Mesothelial cell of epicardium (in vitro differentiated cells): ENCODE measurements at places on chromosomes 2 and 18.

DNA sequence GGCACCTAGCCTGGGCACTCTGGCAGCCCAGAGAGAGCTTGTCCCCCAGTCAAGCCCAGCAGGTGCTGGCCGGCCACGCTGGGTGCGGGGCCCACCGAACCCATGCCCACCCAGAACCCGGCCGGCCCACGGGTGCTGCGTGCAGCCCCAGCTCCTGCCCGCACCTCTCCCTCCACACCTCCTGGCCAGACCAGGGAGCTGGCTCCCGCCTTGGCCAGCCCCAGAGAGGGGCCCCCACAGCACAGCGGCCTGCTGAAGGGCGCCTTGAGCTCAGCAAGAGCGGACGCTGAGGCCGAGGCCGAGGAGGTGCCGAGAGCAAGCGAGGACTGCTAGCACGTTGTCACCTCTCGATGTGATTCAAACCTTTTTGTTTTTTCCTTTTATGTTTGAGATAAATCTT is 407.0 kb upstream of the KCNJ3 start:
- no peak for DNase-seq

DNA sequence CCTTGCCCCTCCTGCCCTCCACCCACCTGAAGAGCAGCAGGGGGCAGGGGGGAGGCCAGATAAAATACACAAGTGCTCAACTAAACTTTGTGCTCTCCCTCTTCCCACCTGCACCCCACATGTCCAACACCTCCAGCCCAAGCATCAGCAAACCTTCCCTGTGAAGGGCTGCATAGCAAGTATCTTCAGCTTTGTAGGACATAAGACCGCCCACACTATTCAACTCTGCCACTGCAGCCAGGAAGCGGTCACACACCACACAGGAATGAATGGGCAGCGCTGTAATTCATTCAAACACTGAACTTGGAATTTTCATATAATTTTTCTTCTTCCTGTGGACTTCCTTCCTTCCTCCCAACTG is 27.5 kb downstream of the TFCP2L1 start:
- no peak for DNase-seq

DNA sequence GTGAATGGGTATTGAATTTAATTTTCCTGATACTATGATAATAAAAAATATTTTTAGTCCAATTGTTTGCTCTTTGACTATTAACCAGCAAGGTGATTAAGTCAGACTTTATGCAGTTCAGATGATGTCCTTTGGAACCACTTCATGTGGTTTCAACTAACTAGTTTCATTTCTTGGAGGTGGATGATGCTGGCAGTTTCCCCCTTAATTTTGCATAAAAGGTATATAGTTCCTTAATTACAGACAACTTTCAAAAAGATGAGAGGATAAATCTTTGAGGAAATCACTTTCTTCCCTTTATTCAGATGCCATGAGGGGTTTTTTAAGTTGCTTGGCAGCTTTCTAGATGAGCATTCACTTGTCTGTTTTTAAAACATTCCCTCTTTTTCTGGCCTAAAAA is 223.1 kb downstream of the PHLPP1 start:
- no peak for DNase-seq

DNA sequence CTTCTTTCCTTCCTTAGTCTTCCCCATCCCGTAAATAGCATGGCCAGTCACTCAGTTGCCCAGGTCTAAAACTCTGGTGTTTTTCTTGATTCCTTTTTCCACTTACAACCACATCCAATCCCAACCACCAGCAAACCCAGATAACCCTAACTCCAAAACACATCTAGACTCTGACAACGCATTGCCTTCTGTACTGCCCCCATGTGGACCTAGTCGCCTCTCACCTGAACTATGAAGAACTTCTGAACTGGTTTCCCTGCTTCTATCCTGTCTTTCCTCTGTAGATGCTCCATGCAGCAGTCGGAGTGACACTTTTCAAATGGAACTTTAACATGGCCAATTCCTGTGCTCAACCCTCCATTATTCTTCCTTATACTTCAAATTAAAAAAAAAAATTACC is 26.5 kb downstream of the ST6GAL2 start:
- DNase-seq = no peak

DNA sequence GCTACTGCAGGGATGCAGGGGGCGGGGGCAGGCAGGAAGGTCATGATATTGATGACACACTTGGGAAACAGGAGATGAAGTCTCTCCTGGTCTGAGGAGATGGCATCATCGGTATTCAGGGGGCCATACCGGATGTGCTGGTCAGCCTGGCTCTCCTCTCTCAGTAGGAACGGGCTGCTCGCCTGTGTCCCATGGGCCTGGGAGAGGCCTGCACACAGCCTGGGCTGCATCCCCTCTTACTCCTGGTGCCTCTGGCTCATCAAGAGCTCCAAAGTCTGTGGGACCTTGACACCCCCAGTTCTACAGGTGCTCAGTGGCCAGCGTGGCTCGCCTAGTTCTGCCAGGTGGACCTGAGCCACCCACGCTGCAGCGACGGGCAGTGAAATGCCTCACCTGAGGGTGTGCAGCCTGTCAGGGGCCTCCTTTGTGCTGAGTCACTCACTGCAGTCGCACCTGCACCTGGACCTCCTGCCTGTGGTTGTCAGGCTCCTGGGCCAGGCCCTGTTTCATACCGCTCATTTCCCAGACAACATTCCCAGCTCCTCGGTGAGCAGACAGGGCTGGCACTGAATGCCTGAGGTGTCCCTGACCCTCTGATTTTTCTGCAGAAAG is 18.6 kb upstream of the CNDP1 start:
- no peak for DNase-seq

DNA sequence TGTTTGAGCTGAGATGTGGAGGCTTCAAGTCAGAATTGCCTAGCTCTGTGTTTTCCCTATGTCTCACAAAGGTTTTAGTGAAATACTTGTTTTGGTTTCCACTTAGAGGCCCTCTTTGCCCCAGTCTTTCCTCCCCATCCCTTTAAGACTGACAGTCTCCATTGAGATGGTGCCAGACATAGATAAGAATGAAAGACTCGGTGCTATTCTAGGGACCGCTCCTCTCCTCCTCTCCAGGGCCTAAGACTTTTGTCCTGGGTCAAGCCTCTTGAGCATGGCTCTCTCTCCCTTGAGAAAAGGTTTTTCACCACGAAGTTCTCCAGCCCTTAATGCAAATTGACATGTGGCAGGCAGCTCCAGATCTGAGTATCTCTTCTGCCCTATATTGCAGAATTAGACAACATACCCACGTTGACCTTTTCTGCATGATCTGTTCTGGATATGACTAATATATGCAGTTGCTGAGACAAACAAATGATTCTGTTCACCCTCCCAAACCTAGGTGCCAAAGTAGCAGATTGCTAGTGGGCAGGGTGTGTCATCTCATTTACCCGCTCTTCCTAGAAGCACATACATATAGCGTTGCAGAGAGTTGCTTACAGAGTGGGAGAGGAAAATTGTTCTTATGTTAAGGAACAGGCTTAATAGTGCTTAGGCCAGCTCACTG is 47.5 kb upstream of the ACSL3 start:
- no peak for DNase-seq

DNA sequence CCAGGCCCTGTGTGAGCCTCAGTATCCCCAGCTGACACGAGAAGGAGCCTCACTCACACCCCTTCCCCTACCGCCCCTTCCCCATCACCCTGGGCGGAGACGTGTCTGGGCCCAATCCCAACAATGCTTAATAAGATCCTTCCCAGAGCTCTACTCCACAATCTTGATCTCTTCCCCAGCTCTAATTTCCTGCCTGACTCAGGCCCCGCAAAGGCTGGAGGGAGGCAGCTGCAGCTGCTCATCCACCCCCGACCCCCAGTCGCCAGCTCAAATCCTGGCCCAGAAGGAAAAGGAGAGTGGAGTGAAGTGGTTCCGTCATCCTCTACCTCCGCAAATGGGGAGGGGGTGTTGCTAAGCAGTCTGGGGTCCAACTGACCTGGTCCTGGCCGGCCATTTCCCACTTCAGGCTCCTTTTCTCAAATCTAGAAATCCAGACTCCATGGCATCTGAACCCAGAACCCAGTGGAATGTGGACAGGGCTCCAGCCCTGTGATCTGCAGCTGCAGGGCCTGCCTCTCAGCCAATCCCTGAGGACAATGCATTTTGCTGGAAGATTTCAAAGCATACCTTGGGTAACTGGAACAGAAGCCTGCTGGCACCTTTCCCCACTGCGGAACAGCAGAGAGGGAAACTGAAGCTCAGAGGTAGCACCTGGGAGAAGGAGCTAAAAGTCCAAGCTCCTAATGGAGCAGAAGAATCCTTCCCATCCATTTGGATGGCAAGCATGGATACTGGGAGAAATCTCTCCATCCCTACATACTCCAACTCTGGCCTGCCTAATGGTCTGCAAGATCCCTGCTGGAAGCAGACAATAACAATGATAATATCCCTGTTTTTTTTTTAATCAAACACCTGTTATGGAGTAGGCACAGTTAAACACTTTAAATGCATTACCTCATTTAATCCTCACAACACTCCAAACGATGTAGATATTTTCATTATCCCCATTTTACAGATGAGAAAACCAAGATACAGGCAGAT is 5.6 kb upstream of the TNS1 start:
- DNase-seq = no peak

GRCh38 chr18:50757358-50757757 is 62.5 kb downstream of the MRO start:
- no peak for DNase-seq

DNA sequence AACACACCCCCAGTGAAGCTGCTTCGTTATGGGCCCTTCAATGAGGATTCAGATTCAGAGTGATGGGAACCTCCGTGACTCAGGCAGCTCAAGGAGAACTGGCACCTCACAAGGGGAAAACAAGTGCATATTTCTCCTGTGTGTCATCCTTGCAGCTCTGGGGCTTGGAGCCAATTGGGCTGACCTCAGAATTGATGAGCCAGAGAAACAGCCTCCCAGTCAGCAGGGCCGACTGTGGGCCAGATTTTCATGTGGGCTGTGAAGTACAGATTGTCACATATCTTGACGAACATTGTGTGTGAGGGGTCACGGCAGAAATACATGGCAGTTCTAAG is 189.6 kb upstream of the SP5 start:
- DNase-seq = peak; percentile 39

GRCh38 chr2:9797086-9797485 is 46.2 kb upstream of the TAF1B start:
- DNase-seq = no peak

DNA sequence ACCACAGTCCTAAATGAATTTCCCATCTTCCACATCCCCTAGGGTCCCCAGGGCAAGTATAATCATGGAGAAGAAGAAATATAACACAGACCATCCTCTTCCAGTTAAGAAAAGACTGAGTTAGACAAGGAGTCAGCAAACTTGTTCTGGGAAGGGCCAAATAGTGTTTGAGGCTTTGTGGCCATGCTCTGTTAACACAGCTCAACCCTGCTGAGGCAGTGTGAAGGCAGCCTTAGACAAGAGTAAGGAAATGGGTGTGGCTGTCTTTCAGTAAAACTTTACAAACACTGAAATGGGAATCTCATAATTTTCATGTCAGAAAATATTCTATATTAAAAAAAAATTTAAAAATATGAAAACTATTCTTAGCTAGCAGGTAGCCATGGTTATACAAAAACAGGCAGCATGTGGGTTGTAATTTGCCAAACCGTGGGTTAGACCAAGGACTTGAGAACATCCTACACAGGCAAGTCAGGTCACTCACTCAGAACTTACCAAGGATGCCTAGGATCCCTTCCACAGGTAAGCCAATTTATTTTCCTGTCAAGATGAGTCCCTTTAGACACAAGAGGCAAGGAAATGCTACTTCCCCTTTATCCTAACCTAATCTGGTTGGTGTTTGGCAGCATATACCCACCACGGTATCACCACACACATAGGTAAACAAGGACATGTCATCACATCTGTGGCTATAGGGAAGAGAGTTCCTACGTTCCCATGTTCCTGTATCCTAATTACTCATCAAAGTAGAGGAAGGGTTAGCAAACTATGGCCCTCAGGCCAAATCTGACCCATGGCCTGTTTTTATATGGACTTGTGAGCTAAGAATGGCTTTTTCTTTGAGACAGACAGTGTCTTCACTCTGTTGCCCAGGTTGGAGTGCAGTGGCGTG is 31.9 kb downstream of the C2orf74 start:
- DNase-seq = no peak

DNA sequence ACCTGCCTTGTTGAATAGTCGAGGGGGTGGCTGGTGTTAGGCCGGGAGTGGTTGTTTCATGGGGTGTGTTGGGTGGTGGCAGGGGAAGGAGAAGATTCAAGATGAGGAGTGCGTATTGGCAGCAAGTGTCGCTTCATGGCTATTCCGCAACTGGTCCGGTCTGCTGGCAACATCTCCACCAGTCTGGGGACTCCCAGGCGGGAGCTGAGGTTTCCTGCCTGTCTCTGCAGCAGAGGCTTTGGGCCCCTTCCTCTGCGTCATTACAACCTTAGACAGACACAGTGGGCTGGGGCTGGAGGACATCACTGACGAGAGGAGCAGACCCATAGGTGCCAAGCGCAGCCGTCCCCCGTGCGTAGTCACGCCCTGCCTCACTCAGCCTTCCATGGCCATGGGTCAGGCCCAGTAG is 64.0 kb upstream of the MCFD2 start:
- DNase-seq = no peak

DNA sequence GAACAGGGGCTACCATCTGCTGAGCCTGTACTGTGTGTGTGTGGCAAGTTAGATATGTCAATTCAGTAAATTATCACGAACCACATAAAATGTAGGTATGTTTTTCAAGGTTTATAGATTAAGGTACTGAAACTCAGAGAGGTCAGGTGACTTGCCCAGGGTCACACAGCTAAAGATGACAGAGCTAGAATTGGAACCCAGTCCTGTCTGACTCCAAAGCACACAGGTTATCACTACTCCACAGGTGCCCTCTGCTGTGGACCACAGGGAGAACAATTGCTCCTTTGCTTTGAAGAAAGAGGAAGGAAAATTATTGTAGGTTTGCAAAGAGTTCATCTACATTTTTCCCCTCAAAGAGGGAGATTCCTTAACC is 229.7 kb upstream of the AGAP1 start:
- DNase-seq = no peak

GRCh38 chr2:155412598-155412997 is 714.1 kb downstream of the KCNJ3 start:
- DNase-seq = no peak

DNA sequence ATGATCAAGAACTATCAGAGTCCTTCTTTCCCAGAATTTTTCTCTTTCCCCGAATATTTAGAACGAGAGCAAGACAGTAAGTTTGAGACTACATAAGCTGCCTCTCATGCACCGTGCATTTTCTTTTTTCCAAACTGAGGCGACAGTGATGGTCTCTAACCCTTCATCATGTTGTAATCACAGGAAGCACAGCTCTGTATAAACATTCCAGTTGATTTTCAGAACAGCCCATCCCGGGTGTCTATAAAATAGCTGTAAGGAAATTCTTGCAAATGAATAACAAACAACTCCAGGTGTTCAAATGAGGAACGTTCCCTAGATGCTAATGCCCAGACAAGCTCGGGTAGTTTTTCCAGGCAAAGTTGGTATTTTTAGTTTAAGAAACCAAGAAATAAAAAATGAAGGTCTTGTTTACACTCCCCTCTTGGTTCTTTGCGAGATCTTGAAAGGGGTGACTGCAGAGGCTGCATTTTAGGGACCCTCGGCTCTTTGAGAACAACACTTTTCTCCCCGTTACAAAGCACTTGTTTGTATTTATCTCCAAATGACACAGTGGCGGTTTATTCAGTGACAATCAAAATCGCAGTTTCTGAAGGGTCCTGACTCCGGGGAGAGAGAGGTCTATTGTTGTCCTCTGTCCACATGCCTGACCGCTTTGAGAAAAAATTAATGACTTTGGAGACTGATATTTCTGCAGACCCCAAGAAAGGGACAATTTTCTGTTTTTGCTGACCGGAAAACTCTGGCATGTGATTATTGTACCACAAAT is 101.1 kb upstream of the NCK2 start:
- DNase-seq = no peak

- no peak for DNase-seq
Measured at GRCh38 chr2:61995515-61995914, 90.0 kb downstream of the COMMD1 start.

GRCh38 chr2:17756668-17757067 is 2.7 kb downstream of the GEN1 start:
- DNase-seq = no peak
